Naive thymus-derived CD8-positive, alpha-beta T cell (primary cell): ENCODE measurements at places on chromosomes 5 and 9. TPM values are rescaled to one million over a fixed set of nuclear protein-coding genes. Genes with fewer than 3 reads are reported as not detected.

GRCh38 chr9:88307136-88307535 is 81.1 kb upstream of the SPIN1 start:
- no peaks in the 10 kb centered on the region for H3K27me3 ChIP-seq
- H3K4me1 ChIP-seq: peaks cover 3% of the 10 kb centered on the region
- H3K27ac ChIP-seq: no peak overlapping the region
- DNase-seq: no peak
- H3K36me3 ChIP-seq: no peaks in the 10 kb centered on the region

- no peaks in the 10 kb centered on the region for H3K27me3 ChIP-seq
- H3K27ac ChIP-seq: no peak overlapping the region
- no peak overlapping the region for H3K4me3 ChIP-seq
- DNase-seq: no peak
Observed at GRCh38 chr5:158563760-158564390, 535.8 kb downstream of the EBF1 start.

MEIKIN gene
- 2.7 TPM for total RNA-seq

TMEM174 gene
- not detected for total RNA-seq

- H3K27me3 ChIP-seq: peaks cover 3% of the 10 kb centered on the region
- DNase-seq: no peak
- no peak overlapping the region for H3K27ac ChIP-seq
- H3K36me3 ChIP-seq: no peaks in the 10 kb centered on the region
Observed at GRCh38 chr9:70587201-70587600, 172.7 kb upstream of the KLF9 start.

DNA sequence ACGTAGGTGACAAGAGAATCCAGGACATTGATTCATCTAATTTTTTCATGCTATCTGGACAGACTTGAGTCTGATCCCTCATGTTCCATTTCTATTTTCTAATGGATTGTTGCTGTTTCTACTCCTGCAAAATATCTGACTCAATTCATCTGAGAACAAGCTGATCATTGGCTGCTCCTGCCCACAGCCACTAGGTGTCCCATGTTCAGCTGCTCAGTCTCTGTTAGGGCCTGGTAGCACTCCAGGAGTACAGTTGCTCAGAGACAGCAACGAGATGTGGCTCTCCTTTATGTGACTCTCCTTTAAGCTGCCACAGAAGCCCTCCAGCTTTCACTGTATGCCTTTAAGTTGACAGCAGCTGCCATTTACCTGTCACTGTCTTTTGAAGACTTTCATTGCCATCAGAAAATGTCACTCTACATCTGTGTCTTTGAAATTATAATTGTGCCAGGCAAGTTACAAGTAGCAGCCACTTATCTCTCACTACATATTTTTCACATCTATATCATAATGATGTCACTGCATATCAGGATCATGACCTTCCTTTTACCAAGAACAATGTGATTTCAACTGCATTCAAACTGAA is 1944.2 kb upstream of the NUDT12 start:
- no peak overlapping the region for H3K27ac ChIP-seq
- DNase-seq: no peak
- H3K27me3 ChIP-seq: no peaks in the 10 kb centered on the region

PCDHA6 gene
- total RNA-seq: not detected

- H3K27me3 ChIP-seq: no peaks in the 10 kb centered on the region
- H3K4me1 ChIP-seq: no peaks in the 10 kb centered on the region
- no peak for DNase-seq
- no peak overlapping the region for H3K4me3 ChIP-seq
- H3K36me3 ChIP-seq: no peaks in the 10 kb centered on the region
Observed at GRCh38 chr5:109143031-109143430, 266.7 kb downstream of the PJA2 start.

DNA sequence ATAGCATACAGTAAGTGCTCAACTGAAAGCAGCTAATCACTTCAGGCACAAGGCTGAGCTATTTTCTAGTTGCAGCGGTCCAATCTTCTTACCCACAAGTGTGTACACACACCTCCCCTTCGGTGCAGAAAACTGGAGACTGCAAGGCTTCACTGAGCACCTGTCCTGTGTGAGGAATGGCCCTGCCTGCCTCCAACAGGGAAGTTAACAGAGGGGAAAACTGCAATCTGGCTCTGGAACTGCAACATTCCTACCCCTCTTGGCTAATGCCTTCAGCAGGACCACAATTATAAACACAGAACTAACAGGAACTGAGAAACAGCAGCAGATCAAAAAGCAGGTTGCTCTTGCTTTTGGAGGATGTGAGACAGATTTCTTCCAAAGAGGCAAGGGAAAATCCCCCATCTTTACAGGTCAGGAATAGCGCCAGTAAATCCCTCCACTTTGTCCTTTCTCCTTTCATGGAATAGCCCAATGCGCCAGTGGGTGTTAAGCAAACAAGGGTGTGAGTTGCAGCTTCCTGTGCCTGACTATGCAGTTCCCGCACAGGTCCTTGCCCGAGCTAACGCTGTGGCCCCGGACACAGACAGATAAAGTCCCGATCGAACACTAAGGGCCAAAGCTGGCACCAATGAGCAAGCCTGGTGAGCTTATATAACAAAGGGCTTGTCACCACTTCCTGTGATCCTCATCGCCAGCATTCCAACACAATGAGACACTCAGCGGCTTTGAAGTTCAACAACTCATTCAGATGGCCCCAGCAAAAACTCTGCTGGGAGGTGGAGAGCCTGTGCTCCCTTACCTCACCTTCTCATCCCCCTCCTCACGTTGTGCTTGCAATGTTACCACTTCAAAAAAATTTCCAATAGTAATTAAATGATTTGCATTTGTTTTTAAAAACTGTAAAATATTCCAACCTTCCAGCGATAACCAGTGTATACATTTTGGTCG is 21.5 kb downstream of the SHB start:
- peaks cover 6% of the 10 kb centered on the region for H3K4me1 ChIP-seq
- DNase-seq: no peak
- H3K36me3 ChIP-seq: no peaks in the 10 kb centered on the region
- H3K27ac ChIP-seq: peak overlapping the region; percentile 53
- H3K4me3 ChIP-seq: no peak overlapping the region

DNA sequence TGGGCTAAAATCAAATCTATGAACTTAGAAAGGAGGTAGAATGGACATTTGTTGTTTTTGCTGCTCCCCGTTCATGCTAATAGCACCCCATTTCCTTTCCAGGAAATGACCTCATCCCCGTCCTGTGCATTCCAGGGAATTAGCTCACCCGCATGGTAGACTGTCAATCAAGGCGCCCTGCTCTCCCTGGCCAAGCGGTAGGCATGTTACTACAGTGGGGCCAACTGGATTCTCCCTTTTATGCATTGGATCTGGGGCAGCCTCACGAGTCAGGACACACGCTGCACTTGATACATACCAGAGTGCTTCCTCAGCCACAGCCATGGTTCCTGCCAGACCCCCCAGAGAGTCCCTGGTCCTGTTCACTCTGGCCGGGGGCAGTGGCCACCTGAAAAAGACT is 111.0 kb upstream of the PTCH1 start:
- no peak overlapping the region for H3K27ac ChIP-seq
- H3K27me3 ChIP-seq: peaks cover 21% of the 10 kb centered on the region
- no peak for DNase-seq
- peaks cover 8% of the 10 kb centered on the region for H3K4me1 ChIP-seq

- no peak overlapping the region for H3K4me3 ChIP-seq
- peaks cover 9% of the 10 kb centered on the region for H3K27me3 ChIP-seq
- H3K27ac ChIP-seq: no peak overlapping the region
- no peaks in the 10 kb centered on the region for H3K36me3 ChIP-seq
- no peaks in the 10 kb centered on the region for H3K4me1 ChIP-seq
- DNase-seq: no peak
Observed at GRCh38 chr5:77262697-77263096, 52.2 kb downstream of the PDE8B start.

DNA sequence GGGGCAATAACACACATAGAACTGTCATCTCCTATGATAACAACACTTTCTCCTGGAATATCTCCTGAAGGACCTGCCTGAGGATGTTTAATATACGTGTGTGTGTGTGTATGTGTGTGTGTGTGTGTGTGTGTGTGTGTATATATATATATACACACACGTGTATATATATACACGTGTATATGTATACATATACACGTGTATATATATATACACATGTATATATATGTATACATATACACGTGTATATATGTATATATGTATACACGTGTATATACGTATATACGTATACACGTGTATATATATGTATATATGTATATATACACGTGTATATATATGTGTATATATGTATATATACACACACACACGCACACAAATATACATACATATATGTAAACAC is 27.5 kb downstream of the CDH18 start:
- no peak overlapping the region for H3K4me3 ChIP-seq
- H3K27ac ChIP-seq: no peak overlapping the region

DNA sequence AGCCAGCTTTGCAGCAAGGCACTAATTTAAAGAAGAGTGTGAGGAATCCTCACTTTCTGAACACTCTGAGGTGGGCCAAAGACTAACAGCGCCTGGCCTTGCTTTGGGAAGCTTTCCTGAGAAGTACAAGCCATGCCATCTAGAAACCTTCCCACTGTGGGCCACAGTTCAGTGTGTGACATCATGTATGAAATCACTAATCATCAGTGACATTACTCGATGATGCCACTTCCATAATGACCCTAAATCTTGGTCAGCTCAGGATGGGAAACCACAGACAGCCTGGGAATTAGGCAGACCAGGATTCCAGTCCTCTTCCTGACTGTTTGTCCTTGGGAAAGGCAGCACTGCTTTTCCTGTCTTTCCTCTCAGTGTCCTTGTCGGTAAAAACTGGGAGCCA is 54.2 kb upstream of the HSPA9 start:
- H3K4me3 ChIP-seq: no peak overlapping the region
- no peak for DNase-seq
- H3K27me3 ChIP-seq: peaks cover 39% of the 10 kb centered on the region

- no peaks in the 10 kb centered on the region for H3K36me3 ChIP-seq
- H3K27ac ChIP-seq: no peak overlapping the region
- no peaks in the 10 kb centered on the region for H3K4me1 ChIP-seq
Observed at GRCh38 chr5:29161399-29162291, 2031.8 kb upstream of the CDH6 start.

GRCh38 chr9:34555500-34555899 is 32.7 kb upstream of the ENHO start:
- H3K27me3 ChIP-seq: peaks cover 40% of the 10 kb centered on the region
- H3K27ac ChIP-seq: no peak overlapping the region
- no peaks in the 10 kb centered on the region for H3K36me3 ChIP-seq
- DNase-seq: no peak

SCGB3A1 gene
- 42.7 TPM for total RNA-seq

DNA sequence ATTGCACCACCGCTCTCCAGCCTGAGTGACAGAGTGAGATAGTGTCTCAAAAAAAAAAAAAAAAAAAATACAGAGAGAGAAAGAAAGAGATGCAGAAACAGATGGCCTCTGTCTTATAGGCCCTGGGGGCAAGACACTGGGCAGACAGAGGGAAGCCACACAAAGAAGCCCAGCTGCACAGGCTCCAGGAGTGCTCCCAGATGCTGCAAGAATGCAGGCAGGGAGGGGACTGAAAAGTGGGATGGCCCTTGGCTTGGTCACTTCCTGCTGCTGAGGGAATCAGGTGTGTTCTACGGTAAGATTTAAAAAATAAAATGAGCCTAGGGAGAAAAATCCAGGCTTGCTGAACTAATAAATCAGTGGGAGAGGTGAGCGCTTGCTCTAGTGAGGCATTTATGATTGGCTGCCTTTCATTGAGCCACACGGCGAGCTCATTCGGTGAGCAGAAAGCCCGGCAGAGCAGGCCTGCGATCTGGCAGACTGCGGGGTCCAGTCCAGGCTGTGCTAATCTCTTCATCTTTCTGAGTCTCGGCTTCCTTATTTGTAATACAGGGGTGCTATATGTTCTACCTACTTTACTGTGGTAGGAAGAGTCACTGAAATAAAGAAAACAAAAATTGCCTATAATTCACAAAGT is 80.6 kb downstream of the RAD23B start:
- no peaks in the 10 kb centered on the region for H3K36me3 ChIP-seq
- no peak for DNase-seq
- no peak overlapping the region for H3K27ac ChIP-seq
- H3K4me1 ChIP-seq: no peaks in the 10 kb centered on the region
- H3K4me3 ChIP-seq: no peak overlapping the region

DNA sequence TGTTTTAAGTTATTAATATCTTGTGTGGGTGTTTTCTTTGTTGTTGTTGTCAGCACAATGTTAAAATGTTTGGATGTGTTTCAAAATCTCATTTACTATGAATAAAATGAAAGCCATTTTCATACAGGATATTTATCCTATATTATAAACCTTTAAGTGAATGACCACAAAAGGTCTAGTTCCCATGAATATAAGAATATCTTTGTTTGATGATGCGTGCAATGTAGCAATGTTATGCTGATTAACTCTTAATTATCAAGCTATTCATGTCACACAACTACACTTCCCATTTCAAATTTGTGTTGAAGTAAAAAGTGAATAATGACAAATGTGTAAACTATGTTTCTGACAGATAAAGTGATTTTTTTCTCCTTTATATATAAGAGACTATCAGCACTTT is 59.8 kb downstream of the MEF2C start:
- DNase-seq: no peak
- no peak overlapping the region for H3K27ac ChIP-seq
- peaks cover 2% of the 10 kb centered on the region for H3K27me3 ChIP-seq
- no peak overlapping the region for H3K4me3 ChIP-seq
- peaks cover 5% of the 10 kb centered on the region for H3K4me1 ChIP-seq

DNA sequence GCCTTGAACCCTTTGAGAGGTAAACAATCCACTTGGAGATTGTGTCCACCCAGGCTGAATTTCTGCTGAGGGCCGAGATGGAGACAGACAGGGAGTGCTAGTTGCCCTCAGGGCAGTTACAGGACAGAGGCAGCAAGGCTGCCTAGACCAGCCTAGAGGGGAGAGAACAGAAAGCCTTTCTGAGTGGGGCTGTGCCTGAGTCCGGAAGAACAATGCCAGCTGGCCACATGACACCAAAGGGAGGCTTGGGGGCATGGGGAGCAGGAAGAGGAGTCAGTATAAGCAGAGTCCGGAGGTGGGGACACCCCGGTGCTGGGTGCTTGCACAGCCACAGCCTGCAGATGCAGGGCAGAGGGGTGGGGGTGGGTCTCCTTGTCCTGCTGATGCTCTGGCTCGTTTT is 145.7 kb downstream of the CFAP90 start:
- no peak overlapping the region for H3K4me3 ChIP-seq
- peaks cover 11% of the 10 kb centered on the region for H3K27me3 ChIP-seq
- DNase-seq: no peak
